GM06990 (cell line): ENCODE measurements at places on chromosomes 13 and 19.
A peak's percentile ranks its signal among the peaks of the same experiment; 100 is the strongest.

DNA sequence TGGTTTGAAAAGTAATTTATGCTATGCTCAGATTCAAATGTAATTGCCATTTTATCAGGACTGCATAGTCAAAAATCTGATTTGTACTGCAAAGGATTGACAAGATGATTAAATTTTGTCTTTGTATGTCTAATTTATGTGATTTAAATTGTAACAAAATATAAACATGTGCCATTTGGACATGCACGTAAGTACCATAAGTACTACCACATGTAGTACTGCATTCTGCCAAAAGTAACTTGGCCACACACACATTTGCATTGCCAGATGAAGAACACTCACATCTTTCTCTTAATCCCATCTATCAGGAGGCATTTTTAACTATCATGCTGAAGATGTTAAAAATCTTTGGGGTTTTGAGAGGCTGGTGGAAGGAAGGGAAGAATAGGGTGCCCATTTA, 133.3 kb downstream of the KLF12 start:
- no peak for DNase-seq

GRCh38 chr13:19959141-19959830, 759 bp downstream of the ZMYM2 start:
- DNase-seq = peak; percentile 77

- DNase-seq = no peak
Observed at GRCh38 chr13:93499991-93500390, 273.4 kb downstream of the GPC6 start.

DNA sequence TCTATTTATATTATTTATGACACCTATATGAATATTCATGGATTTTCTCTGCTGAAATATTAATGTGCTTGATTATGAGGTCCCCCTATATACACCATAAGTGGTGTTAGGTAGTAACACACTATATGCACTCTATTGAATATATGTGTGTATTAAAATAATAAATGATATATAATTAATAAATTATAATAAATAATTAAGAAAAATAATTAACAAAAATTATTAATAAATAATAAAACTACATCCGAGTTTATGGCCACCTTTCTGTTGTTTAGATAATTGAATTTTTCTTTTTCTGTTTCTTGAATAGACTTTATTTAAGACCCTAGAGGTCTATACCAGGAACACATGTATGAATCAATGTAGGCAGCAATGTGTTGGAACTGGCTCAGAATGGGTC, 20.9 kb upstream of the ARHGEF18 start:
- no peak for DNase-seq

GRCh38 chr13:111908361-111908760, 158.6 kb upstream of the SOX1 start:
- DNase-seq = no peak

DNA sequence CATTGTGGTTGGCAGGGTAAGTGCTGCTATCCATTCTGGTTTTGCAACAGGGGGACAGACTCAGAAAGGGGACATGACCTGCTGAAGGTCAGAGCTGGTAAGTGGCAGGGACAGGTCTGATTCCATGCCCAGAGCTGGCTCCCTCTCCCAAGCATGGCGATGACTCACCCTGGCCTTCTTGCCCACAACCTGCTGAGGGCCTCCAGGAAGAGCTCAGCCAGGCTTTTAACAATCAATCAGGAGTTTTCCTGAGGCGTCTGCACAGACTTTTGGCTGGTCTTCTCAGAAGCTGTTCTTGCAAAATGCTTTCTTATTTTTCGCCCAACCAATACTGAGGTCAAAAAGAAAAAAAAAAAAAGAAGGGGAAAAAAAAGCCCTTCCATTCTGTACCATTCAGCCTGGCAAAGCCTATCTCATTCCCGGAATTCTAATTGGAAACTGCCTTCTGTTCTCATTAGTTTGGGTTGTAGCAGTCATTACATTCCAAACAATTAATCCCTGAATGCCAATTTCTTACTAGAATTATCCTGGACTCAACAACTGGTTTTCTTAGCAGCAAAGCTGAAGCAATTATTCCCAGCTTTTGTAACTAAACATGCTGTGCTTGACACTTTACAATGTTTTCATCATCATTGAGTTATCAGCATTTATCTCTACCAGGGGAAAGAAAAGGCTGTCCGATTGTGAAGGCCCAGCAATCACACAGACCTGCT, 17.7 kb downstream of the SIAH3 start:
- DNase-seq = no peak

DNA sequence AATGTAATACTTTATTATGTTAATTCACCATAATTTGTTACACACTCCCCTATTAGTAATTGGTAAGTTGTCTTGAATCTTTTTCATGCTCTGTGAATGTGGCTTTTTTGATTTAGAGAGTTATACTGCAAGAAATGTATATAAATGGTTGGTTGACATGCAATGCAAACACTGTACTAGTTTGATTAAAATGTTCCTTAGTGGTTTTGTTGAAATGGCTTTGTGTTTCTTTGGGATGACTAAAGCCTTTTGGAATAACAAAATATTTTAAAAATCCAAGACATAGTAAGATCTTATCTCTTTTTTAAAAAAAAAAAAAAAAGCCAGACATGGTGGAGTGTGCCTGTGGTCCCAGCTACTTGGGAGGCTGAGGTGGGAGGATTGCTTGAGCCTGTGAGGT, 10.5 kb downstream of the LAMP1 start:
- DNase-seq = no peak

DNA sequence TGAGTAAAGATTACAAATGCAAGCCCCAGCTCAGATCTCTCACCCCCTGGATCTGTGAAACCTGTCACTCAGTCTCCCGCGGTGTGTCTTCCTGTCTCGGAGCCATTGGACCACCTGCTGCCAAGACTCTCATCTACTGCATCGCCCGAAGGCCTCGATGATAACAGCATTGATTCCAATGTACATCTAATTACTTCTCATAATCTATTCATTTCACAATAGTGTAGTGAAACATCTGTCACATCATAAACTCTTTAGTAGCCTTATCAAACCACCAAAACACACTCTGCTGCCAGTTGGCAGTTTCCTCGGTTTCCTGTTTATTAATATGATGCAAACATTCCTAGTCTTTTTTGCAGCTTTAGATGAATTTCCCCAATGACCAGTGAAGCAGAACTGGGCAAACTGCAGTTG, 220.3 kb downstream of the POU4F1 start:
- no peak for DNase-seq

DNA sequence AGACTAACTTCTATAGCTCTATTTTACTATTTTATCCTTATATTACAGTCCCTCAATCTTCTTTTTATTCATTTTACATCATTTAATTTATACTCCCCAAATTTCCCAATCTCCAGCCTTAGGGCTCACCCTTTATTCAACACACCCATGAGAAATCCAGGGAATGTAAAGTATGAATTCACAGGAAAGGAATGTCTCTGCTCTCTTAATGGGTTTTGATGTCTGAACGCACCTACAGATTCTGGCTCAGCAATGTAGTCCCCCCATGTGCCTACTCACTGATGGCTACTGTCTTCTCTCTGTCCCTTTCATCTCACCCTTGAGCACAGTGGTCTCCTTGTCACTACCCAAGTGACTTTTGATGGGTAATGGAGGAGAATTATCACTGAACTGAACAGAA, 32.8 kb downstream of the TNFSF13B start:
- no peak for DNase-seq

GRCh38 chr13:73069206-73069805, 10.5 kb downstream of the KLF5 start:
- no peak for DNase-seq

GRCh38 chr19:4075373-4075772, 8.7 kb upstream of the ZBTB7A start:
- DNase-seq = no peak

GRCh38 chr13:42078128-42078808, 29.8 kb downstream of the DGKH start:
- no peak for DNase-seq
